ENCODE measurements at places on chromosomes 1 and 21.

DNA sequence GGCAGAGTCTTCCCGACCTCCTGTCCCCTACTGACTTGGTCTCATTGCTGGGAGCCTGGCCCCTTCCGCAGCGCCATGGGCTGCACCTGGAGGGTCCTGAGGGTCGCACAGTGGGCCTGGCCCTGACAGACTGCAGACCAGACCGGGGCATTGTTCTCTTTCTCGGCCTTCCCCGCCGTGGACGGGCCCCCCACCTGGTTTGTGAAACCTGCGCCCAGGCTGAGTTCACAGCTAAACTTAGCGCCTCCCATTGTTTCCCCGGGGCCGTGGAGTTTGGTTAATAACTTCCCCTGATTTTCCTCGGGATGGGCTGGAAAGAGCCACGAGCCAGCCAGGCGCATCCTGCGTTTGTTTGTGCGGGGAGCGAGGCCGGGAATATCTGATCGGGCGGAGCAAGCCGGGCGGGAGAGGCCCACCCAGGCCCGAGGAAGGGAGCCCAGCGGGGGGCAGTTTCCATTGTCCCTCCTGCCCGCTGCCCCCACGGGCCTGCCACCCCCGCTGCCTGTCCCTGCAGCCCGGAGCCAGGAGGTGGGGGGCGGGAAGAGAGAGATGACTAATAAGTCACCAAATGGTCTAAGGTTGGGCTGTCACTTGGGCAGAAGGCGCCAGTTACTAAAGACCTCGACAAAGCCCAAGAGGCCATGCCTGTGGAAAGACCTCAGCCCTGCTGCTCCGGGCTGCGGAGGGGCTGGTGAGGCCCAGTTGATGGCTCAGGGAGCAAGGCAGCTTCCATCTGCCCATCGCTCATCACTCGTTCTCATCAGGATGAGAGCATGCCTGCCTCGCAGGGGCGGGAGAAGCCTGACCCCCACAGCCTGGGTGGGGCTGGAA, 39.0 kb upstream of the ARHGEF16 start:
- no peak for DNase-seq

- no peak for DNase-seq
Measured at GRCh38 chr1:10599194-10599861, 124.6 kb downstream of the PEX14 start.

- DNase-seq, result no peak
Measured at GRCh38 chr1:34870395-34870794, 10.8 kb upstream of the SMIM12 start.

GRCh38 chr1:27284425-27285273, 37.3 kb upstream of the TMEM222 start:
- peak; percentile 74 for DNase-seq

- DNase-seq, result no peak
Measured at GRCh38 chr1:237670302-237670701, 220.4 kb downstream of the ZP4 start.
